ENCODE measurements at places on chromosomes 11 and 22.

GRCh38 chr11:10641912-10642697, 51.5 kb downstream of the IRAG1 start:
- no peak for DNase-seq

DNA sequence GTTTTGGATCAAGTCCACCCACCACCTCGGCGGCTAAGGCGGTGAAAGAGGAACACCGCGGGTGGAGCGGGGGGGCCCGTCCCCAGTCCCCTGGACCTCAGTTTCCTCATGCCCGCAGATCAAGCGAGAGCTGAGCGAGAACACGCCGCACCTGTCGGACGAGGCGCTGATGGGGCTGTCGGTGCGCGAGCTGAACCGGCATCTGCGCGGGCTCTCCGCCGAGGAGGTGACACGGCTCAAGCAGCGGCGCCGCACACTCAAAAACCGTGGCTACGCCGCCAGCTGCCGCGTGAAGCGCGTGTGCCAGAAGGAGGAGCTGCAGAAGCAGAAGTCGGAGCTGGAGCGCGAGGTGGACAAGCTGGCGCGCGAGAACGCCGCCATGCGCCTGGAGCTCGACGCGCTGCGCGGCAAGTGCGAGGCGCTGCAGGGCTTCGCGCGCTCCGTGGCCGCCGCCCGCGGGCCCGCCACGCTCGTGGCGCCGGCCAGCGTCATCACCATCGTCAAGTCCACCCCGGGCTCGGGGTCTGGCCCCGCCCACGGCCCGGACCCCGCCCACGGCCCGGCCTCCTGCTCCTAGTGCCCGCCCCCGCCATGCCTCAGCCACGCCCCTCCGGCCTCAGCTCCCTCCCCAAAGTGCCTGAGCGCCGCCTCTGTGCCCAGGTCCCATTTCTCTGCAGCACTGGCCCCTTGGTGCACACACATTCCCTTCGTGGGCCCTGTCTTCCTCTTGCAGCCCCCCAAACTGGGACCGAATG, 12.7 kb downstream of the MAFF start:
- DNase-seq = peak; percentile 77

- DNase-seq = peak; percentile 91
Measured at GRCh38 chr22:50185375-50186087, at the start of gene TRABD. TRABD (plus strand) TSS chr22:50185913; CDS start chr22:50193061, 7,148 bp downstream.

- DNase-seq = no peak
Measured at GRCh38 chr11:44488165-44488965, 77.1 kb upstream of the CD82 start.

GRCh38 chr22:47452184-47452583, 689.7 kb downstream of the TBC1D22A start:
- no peak for DNase-seq

DNA sequence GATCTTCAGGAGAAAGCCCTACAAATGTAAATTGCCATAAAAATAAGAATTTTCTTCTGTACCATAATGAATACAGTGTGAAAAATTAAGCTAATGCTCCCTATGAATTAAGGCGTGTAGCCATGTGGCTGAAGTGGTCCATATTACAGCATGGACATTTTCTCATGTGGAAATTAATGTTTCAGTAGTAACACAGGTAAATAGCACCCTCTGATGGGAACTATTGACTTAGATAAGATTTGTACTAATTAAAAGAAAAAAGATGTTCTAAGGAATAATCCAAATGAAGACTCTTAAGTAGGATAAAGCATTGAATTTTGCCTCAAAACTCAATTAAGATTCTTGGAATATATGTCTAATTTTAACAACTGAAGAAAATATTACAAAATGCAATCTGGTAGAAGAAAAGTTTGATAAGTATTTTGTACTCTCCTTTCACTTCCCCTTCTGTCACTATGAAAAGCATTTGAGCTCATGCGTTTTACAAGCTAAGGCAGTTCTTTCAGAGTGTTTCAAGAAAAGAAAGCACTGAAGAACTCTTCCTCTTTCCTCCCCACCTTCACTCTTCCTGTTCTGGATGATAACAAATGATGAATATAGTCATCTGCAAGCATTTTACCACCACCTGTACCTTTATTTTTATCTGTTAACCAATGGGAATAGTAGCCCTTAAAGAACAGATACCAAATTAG, 9.9 kb upstream of the OR8D2 start:
- DNase-seq = no peak

GRCh38 chr22:23684561-23685031, 6.2 kb upstream of the RGL4 start:
- peak; percentile 14 for DNase-seq

- DNase-seq = no peak
Measured at GRCh38 chr22:20465759-20466077, 28.1 kb upstream of the SCARF2 start.

DNA sequence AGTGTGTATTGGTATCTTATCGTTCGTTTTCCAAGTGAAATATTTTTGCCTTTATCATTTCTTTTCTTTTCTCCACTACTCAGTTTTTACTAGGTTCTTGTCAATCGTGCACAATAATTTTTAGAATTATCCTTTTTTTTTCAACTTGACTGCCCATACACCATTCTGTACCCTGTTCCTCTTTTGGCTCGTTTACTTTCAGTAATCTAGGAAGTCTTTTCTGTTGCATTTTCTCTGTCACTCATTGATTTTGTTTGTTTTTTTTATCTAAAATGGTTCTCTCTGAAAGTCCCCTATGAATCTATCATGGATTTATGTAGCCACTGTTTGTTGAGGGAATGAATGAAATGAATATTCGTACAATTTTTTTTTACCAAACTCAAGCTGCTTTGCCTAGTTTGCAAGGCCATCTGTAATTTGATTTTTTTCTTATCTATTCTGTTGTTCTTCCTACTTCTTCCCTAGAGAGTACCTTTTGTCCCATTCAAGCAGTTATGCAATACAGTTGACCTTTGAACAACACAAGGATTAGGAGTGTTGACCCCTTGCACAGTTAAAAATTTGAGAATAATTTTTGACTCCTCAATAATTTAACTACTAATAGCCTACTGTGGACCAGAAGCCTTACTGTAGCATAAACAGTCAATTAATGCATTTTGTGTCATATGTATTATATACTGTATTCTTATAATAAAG, 166.3 kb downstream of the TMEM135 start:
- no peak for DNase-seq

DNA sequence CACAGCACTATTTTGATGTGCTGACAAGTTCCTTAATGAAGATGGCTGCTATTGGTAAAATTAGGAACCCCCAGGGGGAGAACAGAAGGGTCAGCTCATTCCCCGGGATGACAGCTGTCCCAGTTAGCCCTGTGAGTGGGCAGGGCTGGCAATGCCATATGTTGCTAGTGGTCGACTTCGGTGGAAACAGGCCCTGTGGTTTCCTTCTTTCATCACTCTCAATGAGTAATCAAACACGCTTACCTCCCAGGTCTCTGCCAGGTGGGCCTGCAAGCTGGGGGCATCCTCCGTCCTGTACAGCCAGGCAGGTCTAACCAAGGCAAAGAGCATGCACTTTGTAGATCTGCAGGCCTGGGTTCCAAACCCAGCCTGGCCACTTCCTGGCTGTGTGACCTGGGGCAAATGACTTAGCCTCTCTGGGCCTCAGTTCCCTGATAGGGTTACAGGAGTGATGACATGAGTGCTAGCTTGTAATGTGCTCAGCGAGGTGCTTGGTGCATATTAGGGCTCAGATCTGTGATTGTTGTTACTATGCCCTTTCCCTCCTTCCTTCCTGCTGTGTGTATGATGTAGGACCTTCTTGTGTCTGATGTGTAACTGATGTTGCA, 85.2 kb downstream of the TSPAN18 start:
- DNase-seq = no peak

- no peak for DNase-seq
Measured at GRCh38 chr22:47600791-47601625, 838.6 kb downstream of the TBC1D22A start.

- DNase-seq = no peak
Measured at GRCh38 chr22:16804882-16805281, 20.3 kb downstream of the XKR3 start.

DNA sequence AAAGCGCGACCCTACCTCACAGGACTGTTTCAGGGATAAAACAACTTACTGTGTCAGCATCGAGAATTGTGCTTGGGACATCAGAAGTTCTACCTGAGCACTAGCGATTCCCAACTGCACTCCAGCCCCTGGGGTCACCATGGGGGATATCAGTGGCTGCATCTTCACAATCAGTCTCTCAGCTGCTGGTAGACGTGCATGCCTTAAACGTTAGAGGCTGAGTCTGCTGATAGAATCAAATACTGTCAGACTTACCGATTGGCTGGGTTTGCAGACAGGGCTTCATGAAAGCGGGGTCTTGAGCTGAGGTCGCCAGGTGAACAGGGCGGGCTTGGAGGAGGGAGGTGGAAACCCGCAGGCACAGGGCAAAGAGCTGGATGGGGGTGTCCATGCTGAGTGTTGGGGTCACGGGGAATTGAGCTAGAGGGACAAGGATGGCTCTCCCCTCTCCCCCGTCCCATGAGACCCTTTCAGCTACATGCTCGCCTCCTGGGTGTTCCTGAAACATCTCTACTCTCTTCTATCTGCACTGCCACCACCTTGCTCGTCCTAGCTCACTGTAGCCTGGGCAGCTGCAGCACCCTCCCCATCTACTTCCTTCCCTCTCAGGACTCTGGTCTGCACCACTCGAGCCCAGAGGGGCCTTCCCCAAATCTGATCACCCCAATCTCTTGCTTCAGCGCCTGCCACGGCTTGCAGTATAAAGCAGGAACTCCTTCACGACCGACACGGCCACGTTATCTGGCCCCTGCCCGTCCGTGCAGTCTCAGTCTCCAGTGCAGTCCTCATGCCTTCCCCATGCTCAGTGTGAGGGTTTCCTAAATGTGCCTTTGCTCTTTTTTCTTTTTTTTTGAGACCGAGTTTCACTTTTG, 43.5 kb downstream of the ST14 start:
- DNase-seq = no peak

- DNase-seq = no peak
Measured at GRCh38 chr11:2982214-2982613, 9.9 kb downstream of the NAP1L4 start.

DNA sequence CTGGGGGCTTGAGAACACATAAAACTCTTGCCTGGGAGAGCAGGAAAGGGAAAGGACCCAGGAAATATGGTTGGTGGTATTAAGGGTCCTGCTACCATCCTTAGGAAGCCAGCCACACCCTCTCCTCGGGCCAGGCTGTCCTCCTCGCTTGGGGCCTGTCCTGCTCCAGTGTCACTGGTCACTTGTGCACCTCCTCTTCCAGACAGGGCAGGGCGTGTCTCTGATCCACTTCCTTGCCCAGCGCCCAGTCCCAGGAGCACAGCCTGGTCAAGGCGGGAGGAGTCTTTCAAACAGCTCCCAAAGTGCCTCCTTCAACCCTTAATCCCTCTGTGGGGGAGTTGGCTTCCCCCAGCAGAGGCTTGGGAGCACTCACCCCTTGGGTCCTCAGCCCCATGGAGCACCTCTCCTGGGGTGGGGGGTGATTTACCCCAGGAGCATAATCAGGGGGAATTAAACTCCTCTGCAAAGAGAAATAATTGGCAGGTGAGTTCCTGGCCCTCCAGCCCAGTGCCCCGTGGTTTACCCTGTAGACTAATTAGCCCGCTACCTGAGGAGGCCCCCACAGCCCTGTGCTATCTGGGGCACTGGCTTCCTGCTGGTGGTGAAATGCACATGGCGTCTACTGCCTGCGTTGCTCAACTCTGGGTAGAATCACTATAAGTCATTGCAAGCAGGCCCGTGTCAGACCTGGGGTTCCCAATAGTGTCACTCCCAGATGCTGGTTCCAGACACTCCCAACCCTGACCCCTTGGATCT, 8.0 kb downstream of the TMPRSS6 start:
- no peak for DNase-seq

- DNase-seq = no peak
Measured at GRCh38 chr11:69746752-69747742, 28.1 kb downstream of the FGF4 start.

DNA sequence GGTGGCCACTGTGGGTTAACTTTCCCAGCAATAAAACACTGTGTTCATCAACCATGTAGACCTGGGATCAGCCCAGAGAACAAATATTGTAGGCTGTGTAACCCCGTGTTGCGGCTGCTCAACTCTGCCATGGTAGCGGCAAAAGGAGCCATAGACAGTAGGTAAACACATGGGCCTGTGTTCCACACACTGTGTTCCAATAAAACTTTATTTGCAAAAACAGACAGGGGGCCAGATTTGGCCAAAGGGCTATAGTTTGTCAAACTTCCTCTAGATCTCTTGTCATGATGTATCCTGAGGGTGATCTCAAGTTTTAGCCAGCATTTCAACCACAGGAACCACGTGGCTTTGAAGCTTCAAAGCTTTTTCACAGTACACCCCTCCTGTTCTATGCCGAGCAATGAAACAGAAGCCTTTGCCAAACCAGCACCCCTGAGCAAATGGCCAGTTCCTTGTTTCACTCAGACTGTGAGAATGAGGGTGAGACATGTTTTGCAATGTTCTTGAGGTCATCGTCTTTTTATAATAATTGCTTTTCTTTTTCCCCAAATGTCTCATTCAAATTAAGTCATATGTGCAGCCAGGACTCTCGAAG, 49.9 kb upstream of the FADD start:
- no peak for DNase-seq

GRCh38 chr11:82814379-82814778, 80.7 kb upstream of the FAM181B start:
- no peak for DNase-seq

GRCh38 chr11:61571869-61572268, 9.0 kb downstream of the SYT7 start:
- DNase-seq = no peak

- no peak for DNase-seq
Measured at GRCh38 chr11:12810568-12810894, 136.3 kb downstream of the TEAD1 start.

DNA sequence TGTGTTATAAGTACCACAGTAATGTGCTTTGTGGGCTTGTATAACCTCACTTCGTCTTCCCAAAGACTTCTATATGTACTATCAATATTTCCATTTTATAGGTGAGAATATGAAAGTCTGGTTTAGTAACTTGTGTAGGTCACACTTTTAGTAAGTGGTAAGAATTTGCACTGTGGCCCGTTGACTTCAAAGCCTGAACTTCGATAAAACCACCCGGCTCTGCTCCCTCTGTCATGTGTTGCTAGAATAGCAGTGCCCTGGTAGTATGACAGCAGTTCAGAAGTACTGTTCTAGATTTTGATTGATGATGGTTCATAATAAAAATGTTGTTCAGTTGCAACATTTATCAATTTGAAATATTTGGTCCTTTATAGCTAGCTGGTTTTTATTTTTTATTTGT, 110.2 kb upstream of the SORL1-AS1 start:
- DNase-seq = no peak

All from activated T-cell treated with anti-CD3 and anti-CD28 coated beads, Interleukin-2, amount 50 U/mL, for 24 hours (primary cell).